ENCODE measurements at places on chromosomes 7 and 10.

- DNase-seq, result no peak
These were observed 11.7 kb downstream of the DNAJB6 start for GRCh38 chr7:157348548-157348947.

DNA sequence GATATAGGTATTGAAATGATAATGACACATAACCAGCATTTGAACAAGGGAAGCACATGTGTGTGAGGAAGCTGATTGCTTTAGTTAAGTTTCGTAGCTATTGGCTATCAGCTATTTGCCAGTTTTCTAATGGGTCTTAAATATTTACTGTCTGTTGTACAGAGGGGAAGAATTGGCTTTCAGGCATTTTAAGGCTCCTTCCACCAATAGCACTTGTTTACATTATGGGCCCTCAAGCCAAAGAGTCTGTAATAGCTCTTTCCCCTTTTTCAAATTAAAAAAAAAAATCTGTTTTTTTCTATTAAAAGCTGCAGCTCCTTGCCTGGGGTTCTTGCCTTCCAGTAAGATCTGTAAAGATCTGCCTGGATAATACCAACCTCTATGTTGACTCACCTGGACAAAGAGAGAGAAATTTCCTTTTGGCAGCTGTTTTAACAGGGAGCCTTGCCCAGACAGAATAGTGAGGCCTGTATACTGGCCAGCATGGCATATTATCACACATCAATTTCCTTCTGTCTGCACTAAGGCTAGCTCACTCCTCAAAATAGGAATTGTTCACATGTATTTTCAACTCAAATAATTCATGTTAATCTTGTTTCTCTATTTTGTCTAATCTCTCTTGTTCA lies 104.7 kb upstream of the LRGUK start:
- no peak for DNase-seq

GRCh38 chr7:723541-723940 lies 3.0 kb upstream of the DNAAF5 start:
- DNase-seq, result no peak

- DNase-seq, result no peak
These were observed 16.3 kb upstream of the ECHDC3 start for GRCh38 chr10:11725912-11726311.

- DNase-seq, result no peak
These were observed 141.0 kb downstream of the C1GALT1 start for GRCh38 chr7:7323352-7323751.

- no peak for DNase-seq
These were observed 178.6 kb downstream of the RPS24 start for GRCh38 chr10:78212060-78212785.

GRCh38 chr10:132527339-132528063 lies 10.1 kb upstream of the INPP5A start:
- no peak for DNase-seq

GRCh38 chr10:114931072-114931679 lies 6.8 kb upstream of the TRUB1 start:
- no peak for DNase-seq

- no peak for DNase-seq
These were observed 36.7 kb downstream of the DNAH11 start for GRCh38 chr7:21579341-21580072.

Measured in HFF-Myc (cell line).